Hypothalamus (tissue), 51 donors: ENCODE measurements at places on chromosomes 7 and 10.

- no peak for DNase-seq
Observed at GRCh38 chr7:36855330-36855729, 131.0 kb upstream of the AOAH start.

GRCh38 chr7:3778345-3778744 is 477.3 kb downstream of the SDK1 start:
- DNase-seq: no peak

- no peak for DNase-seq
Observed at GRCh38 chr10:120103738-120104560, 211.4 kb downstream of the SEC23IP start.

DNA sequence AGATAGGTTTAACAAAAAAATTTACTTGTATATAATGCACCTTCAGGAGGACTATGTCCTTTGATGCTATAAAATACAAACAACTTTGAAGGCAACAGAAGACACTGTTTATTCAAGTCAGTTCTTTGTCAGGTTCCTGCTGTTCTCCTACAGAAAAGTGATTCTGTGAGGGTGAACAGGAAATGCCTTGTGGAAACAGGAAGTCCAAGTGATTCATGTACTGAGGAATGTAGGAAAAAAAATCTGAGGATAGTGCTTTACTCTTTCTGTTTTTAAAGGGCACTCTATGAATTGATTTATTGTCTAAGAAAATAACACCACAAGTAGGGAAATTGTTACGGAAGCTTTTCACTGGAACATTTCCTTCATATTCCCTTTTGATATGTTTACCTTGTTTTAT is 171.9 kb downstream of the HDAC9 start:
- no peak for DNase-seq

GRCh38 chr10:100965820-100966219 is 3.5 kb upstream of the SEMA4G start:
- no peak for DNase-seq

GRCh38 chr10:8487346-8487745 is 432.9 kb downstream of the GATA3 start:
- DNase-seq: no peak

- no peak for DNase-seq
Observed at GRCh38 chr7:128146052-128146451, 95.0 kb upstream of the LEP start.

DNA sequence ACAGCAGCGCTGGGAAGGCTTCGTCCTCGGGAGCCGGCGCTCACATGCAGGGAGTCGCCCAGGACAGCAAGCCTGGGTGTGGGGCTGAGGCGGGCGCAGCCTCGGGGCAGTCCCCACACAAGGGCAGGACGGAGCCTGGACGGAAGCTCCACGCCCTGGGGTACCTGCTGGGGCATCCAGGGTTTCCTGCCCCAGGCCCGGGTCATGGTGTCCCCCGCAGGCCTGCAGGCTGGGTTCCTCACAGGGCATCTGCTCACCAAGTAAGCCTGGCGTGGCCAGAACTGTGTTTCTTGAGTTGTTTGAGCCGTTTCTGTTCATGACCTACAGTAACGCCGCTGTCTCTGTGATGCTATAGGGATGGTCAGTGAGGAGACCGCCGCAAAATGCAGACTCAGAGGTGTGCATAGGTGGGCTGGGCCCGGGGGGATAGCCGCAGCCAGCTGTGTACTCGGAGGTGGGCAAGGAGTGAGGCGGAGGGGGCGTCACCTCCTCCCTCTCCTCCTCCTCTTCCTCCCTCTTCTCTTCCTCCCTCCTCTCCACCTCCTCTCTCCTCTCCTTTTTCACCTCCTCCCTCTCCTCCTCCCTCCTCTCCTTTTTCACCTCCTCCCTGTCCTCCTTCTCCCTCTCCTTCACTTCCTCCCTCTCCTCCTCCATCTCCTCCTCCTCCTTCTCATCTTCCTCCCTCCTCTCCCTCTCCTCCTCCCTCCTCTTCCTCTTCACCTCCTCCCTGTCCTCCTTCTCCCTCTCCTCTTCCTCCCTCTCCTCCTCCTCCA is 438.9 kb downstream of the DNAJB6 start:
- no peak for DNase-seq

GRCh38 chr10:11724938-11725776 is 17.0 kb upstream of the ECHDC3 start:
- no peak for DNase-seq
